ENCODE measurements at places on chromosomes 6 and 20. TPM values are rescaled to one million over a fixed set of nuclear protein-coding genes. Genes with fewer than 3 reads are reported as not detected.
A peak's percentile ranks its signal among the peaks of the same experiment; 100 is the strongest.

DNA sequence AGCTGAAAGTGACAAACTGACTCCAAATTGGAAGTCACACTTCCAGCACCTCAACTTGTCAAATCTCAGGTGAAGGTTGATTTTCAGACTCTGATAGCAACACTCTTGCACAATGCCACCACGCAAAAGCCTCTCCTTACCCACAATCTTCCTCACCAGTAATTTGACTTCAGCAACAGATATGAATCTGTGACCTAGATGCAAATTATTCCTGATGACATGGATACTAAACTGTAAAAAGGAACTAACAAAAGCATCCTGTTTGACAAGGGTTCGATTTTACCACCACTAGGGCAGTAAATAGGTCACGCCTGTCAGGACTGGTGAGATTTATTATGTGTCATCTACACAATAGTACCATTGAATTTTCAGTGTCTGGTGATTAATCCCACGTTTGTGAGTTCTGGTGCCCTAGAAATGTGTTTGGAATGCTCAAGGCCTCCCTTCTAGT lies 134.4 kb upstream of the COL21A1 start:
- peak; percentile 65 for DNase-seq

- no peak for DNase-seq
These were observed 87.2 kb upstream of the QKI start for GRCh38 chr6:163327165-163327880.

The BTN1A1 gene
- not detected for total RNA-seq

The ANKRD6 gene
- 3.6 TPM for total RNA-seq

The PBOV1 gene
- not detected for total RNA-seq

The TP53TG5 gene
- not detected for total RNA-seq

The EFCAB8 gene
- total RNA-seq, result not detected

DNA sequence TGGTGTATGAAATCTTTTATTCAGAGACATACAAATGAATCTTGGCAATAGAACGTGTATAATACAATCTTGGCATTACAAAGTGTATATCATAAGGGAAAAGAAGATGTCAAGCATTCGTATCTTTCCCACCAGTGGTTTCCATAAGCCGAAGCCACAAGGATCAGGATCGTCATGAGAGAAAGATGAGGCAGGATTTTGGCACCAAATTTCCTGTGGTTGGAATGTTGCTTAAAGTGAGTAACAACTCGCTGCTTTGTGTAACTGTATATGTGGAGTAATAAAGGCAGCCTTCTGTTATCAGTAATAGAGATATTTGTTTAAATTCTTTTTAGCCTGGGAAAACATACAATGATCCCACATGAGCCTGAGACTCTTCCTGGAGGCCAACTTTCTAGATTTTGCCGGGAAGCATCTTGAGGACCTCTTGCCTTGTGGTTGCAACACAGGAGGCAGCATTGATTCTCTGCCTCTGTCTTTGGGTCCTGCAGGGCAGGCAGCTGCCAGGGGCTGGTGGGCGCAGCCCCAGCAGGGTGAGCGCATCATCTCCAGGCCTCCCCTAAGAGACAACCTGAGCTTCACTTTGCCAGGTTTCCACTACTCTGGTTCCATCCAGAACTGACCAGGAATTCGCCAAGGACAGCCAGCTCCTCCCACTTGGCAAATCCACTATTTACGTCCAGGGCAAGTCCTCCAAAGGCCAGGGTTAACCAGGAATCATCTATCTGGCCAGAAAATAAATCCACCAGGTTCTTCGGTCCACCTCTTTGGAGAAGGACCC lies 230.9 kb upstream of the SULF2 start:
- peak; percentile 98 for DNase-seq

- DNase-seq, result peak; percentile 87
These were observed 64.1 kb upstream of the RPS6KA2 start for GRCh38 chr6:166691199-166691598.

- DNase-seq, result peak; percentile 82
These were observed 29.0 kb upstream of the TBPL1 start for GRCh38 chr6:133923938-133924593.

DNA sequence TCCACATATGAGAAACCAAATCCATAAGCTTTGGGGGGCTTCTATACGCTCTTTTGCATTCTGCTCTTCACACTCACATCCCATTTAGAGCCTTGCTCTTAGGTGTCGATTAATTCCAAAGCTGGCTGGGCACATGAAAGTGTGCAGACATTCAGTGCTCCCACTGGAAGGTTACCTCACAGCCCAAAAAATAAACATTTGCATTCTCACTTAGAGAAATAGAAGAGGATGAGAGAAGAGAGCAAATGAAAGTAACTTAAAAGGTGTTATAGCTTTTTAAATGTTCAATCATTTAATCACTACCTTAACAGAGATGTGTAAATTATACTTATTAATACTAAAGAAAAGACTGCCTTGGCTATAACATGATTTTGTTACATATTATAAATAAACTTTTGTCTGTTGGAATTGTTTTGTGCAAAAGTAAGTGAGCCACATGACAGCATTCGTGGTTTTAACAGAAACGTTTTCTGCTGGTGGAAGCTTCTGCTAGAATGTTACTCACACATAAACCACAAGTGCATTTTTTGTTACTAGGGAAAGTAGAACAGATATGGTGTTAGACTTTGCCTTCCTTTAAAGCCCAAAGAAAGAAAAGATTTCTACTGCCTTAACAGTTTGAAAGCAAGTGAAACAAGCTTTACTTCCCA lies 116.7 kb downstream of the SIM1 start:
- peak; percentile 84 for DNase-seq

GRCh38 chr6:127404133-127404532 lies 55.1 kb downstream of the KIAA0408 start:
- DNase-seq, result no peak

- DNase-seq, result no peak
These were observed 87.8 kb upstream of the EPB41L1 start for GRCh38 chr20:36066777-36067176.

DNA sequence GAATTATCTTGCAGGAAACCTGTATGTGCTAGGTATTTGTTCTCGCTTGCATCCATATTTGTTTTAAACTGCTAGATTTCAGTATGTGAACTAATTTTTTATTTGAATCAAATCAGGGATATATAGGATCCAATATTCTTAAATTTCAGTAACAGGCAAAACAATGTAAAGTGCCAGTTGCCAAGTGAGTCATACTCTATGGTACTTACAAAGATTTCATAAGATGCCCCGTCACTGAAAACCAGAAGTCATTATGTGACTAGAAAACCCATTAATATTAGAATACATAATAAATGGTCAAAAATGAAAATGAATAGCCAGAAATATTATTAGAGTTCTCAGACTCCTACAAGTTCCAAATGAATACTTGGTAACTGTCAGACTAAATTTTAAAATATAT lies 481.2 kb downstream of the TFAP2A start:
- peak; percentile 53 for DNase-seq

DNA sequence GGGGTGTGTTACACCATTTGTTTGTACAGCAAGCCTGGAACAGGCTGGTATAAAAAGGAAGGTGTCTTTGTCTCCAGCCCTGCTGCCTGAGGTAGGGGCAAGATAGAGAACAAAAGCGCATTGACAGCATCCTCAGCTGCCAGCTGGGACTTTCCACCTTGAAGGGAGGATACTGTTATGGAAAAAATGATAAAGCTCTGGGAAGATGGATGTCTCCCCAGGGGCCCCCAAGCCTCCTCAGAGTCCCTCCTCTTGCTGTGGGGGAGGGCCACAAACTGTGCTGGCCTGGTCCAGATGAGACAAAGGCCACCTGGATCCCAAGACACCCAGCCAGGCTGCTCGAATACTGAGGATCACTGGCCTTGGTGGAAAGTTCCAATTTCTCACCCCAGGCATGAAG lies 13.0 kb downstream of the REM1 start:
- DNase-seq, result no peak

- DNase-seq, result no peak
These were observed 985 bp downstream of the ZBP1 start for GRCh38 chr20:57619051-57619831.

DNA sequence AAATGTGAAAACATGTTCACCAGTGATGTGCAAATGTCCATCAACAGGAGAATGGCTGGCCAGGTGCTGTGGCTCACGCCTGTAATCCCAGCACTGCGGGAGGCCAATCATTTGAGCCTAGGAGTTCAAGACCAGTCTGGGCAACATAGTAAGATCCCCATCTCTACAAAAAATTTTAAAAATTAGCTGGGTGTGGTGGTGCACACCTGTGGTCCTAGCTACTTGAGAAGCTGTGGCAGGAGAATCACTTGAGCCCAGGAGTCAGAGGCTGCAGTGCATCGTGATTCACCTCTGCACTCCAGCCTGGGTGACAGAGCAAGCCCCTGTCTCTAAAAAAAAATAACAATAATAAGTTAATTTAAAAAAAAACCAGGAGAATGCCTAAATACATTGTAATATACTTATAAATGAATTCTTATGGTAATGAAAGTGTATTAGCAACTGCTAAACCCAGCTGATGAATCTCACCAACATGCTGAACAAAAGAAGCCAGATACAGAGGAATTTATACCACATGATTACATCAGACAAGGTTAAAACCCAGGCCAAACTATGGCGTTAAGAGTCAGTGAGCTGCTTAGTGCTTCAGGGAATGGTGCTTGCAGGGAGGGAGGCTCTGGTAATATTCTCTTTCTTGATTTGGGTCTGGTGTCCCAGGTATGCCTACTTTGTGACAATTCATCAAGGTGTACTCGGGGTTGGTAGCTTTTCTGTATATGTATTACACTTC lies 36.4 kb downstream of the RPP40 start:
- peak; percentile 18 for DNase-seq

The OR12D3 gene
- not detected for total RNA-seq

- peak; percentile 85 for DNase-seq
These were observed 10.9 kb downstream of the ARFGEF2 start for GRCh38 chr20:48932375-48932941.

DNA sequence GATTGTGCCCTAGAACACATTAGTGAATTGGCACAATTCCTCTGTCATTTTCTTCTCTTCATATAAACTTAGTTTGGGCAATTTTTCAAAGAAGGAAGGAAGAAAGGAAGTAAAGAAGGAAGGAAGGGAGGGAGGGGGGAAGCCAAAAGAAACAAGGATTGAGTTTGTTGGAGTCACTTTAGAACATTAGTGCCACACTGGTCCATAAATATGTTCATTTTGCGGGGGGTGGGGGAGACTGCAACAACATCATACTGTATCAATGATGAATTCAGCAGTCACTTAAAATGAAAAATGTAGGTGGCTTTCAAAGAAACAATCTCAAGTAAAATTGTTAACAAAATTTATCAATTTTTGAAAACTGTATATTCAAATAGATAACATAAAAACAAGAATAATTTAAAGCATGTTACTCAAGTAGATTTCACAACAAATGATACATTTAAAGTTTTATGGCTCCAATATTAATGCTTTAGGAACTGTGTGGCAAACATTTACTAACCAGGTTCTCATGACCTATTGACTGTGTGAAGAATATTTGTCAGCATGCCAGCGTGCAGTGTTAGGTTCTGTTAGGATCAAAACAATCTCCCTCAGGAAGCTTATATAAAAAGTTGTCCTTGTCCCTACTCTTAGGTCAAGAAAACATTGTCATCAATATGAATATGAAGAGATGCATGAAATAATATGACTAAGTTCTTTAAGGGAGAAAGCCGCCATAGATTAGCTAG lies 208.1 kb upstream of the AGPAT4 start:
- DNase-seq, result peak; percentile 56

The RGL2 gene
- total RNA-seq, result 54.6 TPM

The FAM110A gene
- 10.1 TPM for total RNA-seq

- no peak for DNase-seq
These were observed 46.9 kb downstream of the PDE10A start for GRCh38 chr6:165616116-165616515.

GRCh38 chr20:48115502-48115901 lies 330.2 kb upstream of the SULF2 start:
- no peak for DNase-seq

The ARMH2 gene
- not detected for total RNA-seq

The NRN1 gene
- 105 TPM for total RNA-seq

The JPH2 gene
- 16.4 TPM for total RNA-seq

DNA sequence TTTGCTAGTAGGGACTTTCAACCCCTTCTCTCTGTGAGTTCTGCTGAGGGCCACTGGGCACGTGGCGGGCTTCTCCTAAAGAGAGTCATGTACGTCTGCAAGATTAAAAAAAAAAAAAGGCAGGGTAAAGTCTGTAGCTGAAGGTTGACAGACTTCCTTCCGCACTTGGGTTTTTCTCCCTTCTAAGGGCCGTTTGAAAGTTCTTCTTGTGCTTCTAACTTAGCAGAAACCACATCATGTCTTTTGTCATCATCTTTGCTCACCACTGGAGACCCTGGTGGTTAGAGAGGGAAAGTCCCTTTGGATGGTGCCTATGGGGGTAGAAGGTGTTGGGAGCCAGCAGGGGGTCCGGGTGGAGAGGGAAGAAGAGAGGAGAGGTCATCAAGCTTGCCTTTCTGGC lies 31.4 kb downstream of the PRDM1 start:
- DNase-seq, result no peak

GRCh38 chr6:35216412-35216732 lies 2.6 kb downstream of the SCUBE3 start:
- no peak for DNase-seq

- DNase-seq, result no peak
These were observed 38.7 kb downstream of the SCP2D1 start for GRCh38 chr20:18852318-18852717.

DNA sequence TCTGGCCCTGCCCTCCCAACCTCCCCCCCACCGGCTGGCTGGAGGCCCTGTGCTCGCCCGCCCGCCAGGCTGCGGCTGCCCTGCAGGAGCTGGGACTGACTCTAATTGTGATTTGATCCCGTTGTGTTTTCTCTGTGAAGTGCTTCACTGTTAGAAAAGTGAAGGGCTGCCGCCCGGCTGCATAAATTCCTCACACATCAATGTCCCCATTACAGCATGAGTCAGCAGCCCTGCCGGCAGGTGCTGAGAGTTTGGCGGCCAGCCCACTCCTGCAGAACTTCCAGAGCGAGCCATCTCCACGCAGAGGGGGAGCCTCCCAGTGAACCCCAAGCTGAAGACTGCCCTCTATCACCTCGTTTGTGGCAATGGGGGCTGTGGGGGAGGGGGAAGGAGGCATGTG lies 137.9 kb downstream of the DLL1 start:
- DNase-seq, result peak; percentile 76

- DNase-seq, result no peak
These were observed 264.7 kb downstream of the DLL1 start for GRCh38 chr6:170025935-170026750.

GRCh38 chr20:17859002-17859615 lies 109.5 kb downstream of the SNX5 start:
- no peak for DNase-seq

GRCh38 chr6:95679981-95680380 lies 102.6 kb downstream of the MANEA start:
- no peak for DNase-seq

GRCh38 chr6:155341130-155341828 lies 27.0 kb upstream of the TFB1M start:
- peak; percentile 79 for DNase-seq

All from M059J (cell line).